Diencephalon (tissue), 1 donor: ENCODE measurements at places on chromosomes 12 and 14. TPM values are rescaled to one million over a fixed set of nuclear protein-coding genes. Genes with fewer than 3 reads are reported as not detected.

Gene KCNC2
- 41.5 TPM for total RNA-seq

Gene SIX1
- total RNA-seq, result 0.46 TPM

Gene TAS2R14
- 9.5 TPM for total RNA-seq

Gene TAC3
- 5.1 TPM for total RNA-seq

Gene FBXL14
- total RNA-seq, result 18.5 TPM

Gene SENP1
- total RNA-seq, result 28.6 TPM

Gene NR1H4
- 1.2 TPM for total RNA-seq

Gene CCDC198
- total RNA-seq, result 1.2 TPM

Gene KLC1
- 465 TPM for total RNA-seq

Gene SYT1
- 235 TPM for total RNA-seq

Gene SRRM4
- total RNA-seq, result 11.5 TPM

Gene E2F7
- total RNA-seq, result 2.3 TPM

Gene TMEM120B
- total RNA-seq, result 8.5 TPM

Gene ASIC1
- total RNA-seq, result 31.1 TPM

Gene PPP1R36
- 1.2 TPM for total RNA-seq

Gene RTL1
- total RNA-seq, result 0.92 TPM

Gene SLC4A8
- 42.7 TPM for total RNA-seq

Gene TTC9
- 29.3 TPM for total RNA-seq

Gene PELI2
- total RNA-seq, result 16.4 TPM

Gene C14orf180
- total RNA-seq, result 0.92 TPM

Gene OTOGL
- total RNA-seq, result 0.46 TPM

Gene ACVRL1
- total RNA-seq, result 8.8 TPM

Gene DAO
- not detected for total RNA-seq

Gene OAS1
- total RNA-seq, result 11.5 TPM

Gene EXOC5
- total RNA-seq, result 91.3 TPM

Gene DIP2B
- 64.1 TPM for total RNA-seq

Gene PIGH
- total RNA-seq, result 36.4 TPM

Gene ACYP1
- 49.4 TPM for total RNA-seq

Gene HRK
- total RNA-seq, result 2.3 TPM
